Posterior cingulate gyrus (tissue), 11 donors: ENCODE measurements at places on chromosomes 3 and 15.

- DNase-seq: no peak
These were observed 45.0 kb upstream of the GK5 start for GRCh38 chr3:142270407-142270806.

DNA sequence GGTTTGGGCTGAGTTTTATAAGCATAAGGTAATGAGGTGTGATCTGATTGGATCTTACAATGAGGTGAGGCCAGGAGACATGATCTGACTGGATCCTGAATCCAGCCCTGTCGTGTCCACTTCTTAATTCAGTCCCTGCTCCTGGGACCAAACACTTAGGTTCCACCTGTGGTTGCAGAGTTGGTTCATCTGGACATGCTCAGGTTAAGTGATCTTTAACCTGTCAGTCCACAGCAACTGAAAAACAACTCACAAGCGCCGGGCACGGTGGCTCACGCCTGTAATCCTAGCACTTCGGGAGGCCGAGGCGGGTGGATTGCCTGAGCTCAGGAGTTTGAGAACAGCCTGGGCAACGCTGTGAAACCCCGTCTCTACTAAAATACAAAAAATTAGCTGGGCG, 679.3 kb upstream of the ALCAM start:
- no peak for DNase-seq

DNA sequence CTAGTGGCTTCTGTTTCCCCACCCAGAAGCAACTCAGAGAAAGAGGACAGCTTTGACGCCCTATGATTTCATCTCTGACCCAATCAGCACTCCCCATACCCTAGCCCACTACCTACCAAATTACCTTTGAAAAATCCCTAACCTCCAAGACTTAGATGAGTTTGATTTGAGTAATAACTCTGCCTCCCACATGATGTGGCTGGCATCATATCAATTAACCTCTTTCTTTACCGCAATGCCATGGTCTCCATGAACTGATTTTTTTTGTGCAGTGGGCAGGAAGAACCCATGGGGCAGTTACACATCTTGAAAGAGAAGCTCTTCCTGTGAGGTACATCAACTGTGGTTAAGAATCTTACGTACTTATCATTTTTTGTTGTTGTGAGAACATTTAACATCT, 25.5 kb upstream of the APOD start:
- no peak for DNase-seq

GRCh38 chr3:126519506-126520455, 2.2 kb upstream of the UROC1 start:
- DNase-seq: no peak

DNA sequence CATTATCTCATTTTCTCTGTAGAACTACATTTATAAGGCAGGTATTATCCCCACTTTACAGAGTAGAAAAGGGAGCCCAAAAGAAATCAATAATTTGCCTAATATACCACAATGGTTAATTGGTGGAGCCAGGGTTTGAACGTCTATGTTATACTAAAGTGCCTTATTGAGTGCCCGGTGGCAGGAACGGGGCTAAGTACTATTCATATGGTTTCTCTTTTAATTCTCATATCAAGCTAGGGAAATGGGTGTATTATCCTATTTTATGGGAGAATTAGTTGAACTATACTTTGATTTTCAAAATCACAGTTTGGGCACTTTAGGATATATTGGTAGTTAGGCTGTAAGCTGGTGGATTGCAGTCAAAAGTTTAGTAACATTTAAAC, 1.5 kb downstream of the CEP97 start:
- DNase-seq: no peak

DNA sequence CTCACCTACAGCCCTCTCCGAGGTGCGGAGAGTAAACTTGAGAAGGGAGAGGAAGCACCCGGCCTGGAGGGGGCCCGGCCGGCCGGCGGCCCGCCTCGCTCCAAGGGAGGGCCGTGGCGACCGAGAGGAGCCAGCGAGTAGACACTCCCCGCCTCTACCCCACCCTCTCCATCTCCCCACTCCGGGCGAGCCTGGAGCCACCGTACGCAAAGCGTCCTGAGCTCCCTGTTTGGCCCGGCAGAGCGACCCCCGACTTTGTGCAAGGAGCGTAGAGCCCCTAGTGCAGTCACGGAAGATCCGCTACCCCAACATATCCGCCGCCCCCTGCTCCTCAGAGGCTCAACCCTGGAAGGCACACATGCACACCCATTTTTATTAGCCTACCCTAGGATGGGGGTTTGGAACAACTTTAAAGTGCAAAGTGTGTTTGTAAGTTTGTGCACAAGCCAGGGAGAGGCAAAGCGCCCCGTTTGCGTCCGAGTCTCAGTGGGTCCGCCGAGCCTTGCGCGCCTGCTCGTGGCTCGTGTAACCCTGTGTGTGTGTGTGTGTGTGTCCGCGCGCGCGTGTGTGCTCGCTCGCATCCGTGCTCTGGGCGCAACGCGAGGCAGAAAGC, 508 bp upstream of the SMAD6 start:
- peak; percentile 79 for DNase-seq

GRCh38 chr3:79587150-79587549, 180.6 kb downstream of the ROBO1 start:
- DNase-seq: no peak

- peak; percentile 44 for DNase-seq
These were observed 98.6 kb downstream of the TPRG1 start for GRCh38 chr3:189270248-189270832.

DNA sequence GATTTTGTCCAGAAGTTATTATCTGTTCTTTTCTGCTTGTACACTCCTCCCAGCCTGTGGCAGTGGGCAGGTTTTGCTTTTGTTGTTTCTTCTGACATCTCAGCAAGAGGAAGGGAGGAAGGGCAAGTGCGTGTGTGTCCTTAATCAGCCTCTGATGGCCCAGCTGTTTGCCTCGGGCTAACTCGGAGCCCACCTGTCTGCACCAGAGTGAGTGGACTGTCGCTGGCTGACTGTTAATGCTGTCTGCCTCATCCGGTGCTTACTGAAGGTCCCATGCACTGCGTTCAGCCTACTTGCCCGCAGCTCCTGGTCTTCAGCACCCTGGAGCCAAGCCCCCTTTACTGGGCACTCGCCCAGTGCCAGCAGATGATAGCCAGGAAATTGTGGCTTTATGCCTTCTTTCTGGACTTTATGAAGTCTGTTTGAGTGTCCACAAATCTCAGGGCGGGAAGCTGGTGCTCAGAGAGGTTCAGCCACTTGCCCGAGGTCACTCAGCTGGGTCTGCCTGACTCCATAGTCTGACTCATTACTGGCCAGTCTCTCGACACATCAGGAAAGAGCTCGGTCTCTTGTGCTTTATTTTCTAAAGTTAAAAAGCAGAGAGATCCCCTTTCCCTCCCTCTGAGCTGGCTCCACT, 89.5 kb downstream of the CHRNA7 start:
- DNase-seq: no peak

GRCh38 chr3:129233538-129233937, 15.9 kb upstream of the COPG1 start:
- DNase-seq: peak; percentile 9

GRCh38 chr15:40098489-40099261, 10.0 kb downstream of the BMF start:
- no peak for DNase-seq

GRCh38 chr3:46845860-46846623, 17.2 kb downstream of the MYL3 start:
- DNase-seq: peak; percentile 51

DNA sequence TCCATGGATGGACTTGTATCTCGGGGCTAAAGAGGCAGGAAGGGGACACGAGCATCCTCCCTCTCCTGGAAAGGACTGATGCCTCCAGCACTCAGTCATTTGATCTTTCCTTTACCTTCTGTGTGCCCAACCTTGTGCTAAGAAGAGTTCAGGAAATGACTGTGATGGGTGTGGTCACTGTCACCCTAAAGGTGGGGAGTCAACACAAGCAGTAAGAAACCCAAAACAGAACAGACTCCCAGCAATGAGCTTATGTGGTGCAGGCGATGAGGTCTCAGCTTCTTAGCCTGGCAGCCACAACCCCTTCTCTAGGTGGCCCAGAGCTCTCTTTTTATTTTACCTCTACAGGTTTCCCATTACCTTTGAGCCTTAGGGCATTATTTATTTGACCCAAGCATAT, 3.8 kb downstream of the MPI start:
- DNase-seq: no peak

DNA sequence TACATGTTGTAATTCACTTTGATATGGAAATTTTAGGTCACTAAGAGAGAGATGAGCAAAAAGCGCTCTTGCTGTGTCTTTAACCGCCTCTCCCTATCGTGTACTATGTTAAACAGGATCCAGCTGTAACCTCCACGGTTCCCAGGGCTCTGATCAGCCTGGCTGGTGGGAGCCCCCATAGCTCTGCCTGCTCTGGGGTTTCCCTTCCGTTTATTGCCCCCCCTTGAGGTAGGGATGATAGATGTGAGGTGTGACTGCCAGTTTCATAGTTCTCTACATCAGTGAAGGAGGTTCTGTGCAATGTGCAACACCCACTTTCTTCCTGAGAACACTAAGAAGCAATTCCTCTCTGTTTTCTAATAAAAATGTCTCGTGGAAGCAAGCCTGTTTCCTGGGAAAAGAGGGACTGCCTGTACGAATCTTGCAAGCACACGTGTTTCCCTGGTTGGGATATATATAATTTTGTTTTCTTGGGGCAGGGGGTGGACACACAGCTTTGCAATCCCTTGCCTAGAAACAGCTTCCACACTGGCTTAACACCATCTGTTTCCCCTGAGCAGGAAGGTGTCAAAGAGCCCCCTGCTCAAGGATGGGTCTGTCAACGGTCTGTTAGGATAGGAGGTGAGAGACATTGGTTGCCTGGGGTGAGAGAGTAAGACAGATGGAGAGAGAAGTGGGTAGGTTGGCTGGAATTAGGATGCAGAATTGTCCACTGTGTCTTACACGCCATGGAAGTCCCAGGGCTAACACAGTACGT, 23.8 kb downstream of the CORO2B start:
- no peak for DNase-seq

DNA sequence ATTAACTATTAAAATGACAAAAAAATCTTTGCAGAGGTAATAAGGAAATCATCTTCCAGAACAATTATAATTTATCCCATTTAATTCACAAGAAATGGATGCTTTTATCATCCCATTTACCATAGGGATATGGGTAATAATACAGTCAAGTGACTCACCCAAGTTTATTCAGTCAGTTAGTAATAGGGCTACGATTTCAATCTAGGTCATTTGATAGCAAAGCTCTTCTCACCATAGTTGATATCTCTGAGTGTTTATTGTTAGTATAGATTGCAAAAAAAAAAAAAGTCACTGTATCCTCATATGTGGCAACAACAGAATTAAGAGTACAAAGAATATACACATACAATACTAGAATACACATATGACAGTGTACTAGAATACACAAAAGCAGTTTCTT, 797.1 kb downstream of the ROBO1 start:
- DNase-seq: no peak

DNA sequence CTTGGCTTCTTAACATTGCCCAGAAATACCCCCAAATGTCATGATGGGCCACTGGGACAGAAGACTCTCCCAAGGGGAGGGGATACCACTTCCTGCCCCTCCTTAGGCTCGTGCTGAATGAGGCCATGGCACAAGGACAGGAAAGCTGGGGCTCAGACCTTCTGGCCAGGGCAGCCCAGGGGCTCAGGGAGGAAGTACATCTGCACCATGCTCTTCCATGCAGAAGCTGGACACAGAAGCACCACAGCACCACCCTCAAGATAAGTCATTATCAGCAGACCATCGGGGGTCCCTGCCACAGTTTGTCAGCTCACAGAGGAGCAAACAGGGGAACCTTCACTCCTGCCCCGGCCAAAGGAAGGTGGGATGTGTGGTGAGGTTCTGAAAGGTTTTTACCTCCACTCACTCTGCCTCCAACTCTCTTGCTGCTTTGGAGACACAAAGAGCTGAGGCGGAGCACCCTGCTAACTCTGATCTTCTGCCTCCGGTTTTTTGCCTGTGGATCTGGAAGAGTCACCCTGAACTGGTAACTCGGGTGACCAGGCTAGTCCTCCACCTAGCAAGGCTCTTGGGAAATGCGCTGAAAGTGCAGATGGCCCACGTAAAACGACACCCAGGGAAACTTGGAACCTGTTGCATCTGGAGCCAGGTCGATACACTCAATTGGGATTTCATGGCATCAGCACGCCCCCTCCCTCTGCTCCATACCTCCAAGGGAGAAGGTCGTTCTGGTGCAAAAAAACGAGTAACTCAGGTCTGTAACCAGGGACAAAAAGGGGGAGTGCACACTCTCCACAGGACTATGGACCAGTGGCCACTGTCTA, 8.3 kb downstream of the BMF start:
- DNase-seq: no peak

GRCh38 chr3:159828542-159828943, 160.1 kb upstream of the IL12A start:
- no peak for DNase-seq

GRCh38 chr3:160390565-160391138, 8.4 kb downstream of the IFT80 start:
- DNase-seq: no peak

DNA sequence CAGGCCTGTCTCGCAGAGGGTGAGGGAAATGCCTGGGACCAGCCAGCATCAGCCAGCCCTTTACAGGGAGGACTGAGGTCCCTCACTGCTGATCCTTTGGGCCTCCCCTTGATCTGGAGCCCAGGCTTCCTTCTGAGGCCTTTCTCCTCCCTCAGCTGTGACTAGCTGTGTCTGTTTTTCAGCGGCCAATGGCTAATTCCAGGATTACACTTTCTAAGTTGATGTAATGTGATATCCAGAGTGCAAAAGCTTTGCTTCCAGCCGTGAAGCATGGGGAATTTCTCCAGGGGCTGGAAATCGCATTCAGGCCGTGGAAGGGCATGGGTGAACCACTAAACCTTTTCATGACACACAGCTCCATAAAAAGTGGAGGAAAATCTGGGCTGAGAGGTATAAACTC, 157.6 kb downstream of the SHQ1 start:
- DNase-seq: no peak

GRCh38 chr3:46406788-46407611, at the start of the genes CCR5AS and CCRL2:
TSS of gene CCR5AS (minus strand) at chr3:46407066.
TSS of gene CCRL2 (plus strand) at chr3:46407259. CDS start at chr3:46408080, 821 bp downstream.
- DNase-seq: no peak

DNA sequence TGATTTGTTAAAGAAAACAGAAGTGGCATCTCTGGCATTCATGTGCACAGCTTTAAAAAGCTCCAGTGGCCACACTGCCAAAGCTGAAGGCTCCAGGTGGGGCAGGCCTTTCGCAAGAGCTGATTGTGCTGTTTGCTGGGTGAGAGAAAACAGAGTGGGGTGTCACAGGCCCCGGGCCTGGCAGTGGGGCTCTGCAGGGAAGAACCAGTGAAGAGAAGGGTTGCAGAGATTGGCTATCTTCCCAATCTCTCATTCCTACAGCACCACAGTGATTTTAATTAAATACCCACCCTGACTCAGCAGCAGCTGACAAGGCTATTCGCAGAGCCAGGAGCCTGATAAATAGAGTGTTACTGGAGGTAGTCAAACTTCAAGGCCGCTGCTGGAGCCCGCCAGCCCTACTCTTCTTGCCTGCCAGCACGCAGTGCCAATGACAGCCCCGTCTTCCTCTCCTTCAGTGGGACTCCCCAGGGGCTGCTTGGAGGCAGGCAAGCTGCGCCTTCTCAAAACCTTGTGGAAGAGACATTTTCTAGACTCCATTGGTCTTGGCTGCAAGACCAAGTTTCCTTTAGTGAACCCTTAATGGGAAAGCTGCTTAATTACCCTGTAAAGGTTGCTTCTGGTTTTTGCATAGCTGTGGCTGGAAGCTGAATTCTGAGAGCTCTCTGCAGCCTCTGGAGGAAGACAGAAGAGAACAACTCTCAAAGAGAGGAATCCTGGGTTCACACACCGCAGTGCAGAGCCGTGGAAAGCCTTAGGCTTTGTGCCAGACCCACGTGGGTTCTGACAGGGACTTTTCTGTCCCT, 225.8 kb upstream of the SLCO3A1 start:
- peak; percentile 86 for DNase-seq

- DNase-seq: no peak
These were observed 16.9 kb downstream of the RBM15B start for GRCh38 chr3:51408021-51408420.

GRCh38 chr3:146050691-146051090, 110.3 kb downstream of the PLOD2 start:
- DNase-seq: no peak
